COLO829 (cell line): ENCODE measurements at places on chromosomes 13 and 19.

DNA sequence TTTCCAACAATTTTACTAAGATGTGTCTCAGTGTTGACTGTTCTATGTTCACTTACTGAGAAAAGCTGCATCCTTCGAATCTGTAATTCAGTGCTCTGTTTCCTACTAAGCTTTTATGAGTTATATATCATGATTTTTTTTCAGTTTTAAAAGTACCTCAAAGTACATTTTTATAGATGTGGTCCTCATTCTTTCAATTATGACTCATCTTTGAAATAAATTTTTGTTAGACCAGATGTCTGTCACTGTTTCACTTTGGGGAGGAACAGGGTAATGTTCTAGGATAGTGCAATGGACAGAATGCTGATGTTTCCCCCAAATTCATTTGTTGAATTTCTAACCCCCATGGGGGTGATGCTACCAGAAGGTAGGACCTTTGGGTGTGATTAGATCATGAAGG lies 74.8 kb downstream of the NALCN start:
- no peak for DNase-seq

- DNase-seq = no peak
Observed at GRCh38 chr13:23670793-23671192, 100.6 kb downstream of the TNFRSF19 start.

GRCh38 chr13:75055296-75055695 lies 426.7 kb downstream of the TBC1D4 start:
- DNase-seq = no peak

DNA sequence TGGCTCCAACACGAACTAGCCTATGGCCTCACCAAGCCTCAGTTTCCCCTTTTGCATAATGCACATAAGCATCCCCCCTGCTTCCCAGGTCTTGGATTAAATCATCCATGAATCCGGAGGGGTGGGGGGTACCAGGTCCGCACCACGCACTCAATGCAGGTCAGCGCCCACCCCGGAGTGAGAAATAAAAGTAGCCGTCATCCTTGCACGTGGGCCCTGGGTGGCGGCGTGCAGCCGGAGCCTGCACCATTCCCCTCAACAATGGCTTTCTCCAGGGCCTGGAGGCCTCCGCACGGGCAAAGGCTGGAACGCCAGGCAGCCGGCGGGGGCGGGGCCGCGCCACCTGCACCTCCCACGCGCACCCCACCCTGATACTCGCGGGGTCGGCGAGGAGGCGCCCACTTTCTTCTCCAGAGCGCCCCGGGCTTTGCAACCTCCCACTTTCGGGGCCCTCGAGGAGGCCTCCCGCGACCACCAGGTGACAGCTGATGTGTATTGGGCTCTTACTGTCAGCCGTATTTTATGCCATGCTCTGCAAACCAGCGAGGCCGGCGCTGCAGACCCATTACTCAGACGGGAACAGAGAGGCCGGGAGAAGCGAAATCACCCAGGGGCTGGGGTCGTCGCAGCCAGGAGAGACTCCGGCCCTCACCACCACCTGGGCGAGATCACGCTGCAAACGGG lies 767 bp upstream of the GADD45B start:
- DNase-seq = no peak

DNA sequence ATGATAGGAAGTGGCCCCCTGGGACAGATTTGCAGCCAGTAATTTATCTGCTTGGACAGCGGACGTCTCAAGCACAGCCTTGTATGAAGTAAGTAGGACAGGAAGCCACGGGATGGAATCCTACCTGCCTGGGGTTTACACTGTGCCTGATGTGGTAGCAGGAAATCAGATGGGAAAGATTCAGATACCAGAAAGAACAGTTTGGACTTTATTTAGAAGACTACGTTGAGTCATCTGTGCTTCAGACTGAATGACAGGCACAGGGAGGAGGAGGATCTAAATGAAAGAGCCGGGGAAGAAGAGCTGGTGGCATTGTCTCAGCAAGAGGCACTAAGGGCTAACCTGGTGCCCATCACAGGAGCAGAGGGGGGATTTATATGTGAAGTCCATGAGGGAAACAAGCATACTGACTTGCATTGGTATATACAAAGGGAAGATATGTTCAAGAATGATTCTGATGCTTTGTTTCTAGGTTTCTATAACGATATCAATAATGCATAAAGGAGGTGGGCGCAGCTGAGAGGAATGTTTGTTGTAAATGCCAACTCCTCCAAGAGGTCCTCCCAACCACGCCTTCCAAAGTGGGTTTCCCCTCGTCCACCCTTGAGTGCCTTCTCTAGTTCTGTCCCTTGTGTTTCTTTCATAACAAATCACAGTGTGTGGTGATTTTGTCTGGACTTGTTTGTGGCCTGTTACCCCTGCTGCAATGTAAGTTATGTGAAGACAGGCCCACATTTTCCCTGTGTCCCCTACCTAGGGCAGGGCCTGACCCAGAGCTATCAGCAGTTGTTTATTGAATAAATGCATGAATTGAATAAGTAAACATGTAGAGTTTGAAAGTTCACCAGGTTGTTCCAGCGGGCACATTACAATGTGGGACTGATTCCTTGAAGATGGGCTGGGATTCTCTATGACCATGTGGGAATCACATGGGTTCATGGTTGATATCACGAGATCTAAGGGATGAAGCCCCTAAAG lies 328.4 kb downstream of the SLC7A1 start:
- no peak for DNase-seq

DNA sequence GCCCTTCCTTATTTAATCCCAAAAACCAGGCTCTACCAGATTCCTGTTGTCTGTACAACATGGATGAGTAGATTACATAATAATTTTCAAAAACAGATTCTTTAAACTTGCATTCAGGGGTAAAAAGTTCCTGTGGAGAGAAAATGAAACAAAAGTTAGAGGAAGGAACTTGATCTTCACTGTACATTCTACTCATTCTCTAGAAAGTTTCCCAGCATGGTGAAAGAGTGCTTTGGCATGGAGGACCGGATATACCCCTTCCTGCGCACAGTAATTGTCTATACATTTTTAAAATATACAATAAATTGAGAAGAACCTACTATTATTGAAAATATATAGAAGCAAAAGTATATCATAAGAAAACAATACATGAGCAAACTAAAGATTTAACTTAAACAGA lies 274.2 kb downstream of the ITGBL1 start:
- DNase-seq = no peak

- DNase-seq = no peak
Observed at GRCh38 chr13:80374901-80375300, 34.0 kb upstream of the SPRY2 start.

GRCh38 chr19:51094696-51095279 lies 12.1 kb upstream of the KLK14 start:
- peak; percentile 29 for DNase-seq

GRCh38 chr13:31094331-31095015 lies 67.2 kb downstream of the HSPH1 start:
- no peak for DNase-seq

GRCh38 chr19:5317321-5317720 lies 23.3 kb downstream of the PTPRS start:
- DNase-seq = no peak

- peak; percentile 2 for DNase-seq
Observed at GRCh38 chr13:75180805-75181455, 301.0 kb downstream of the TBC1D4 start.

- DNase-seq = no peak
Observed at GRCh38 chr19:48461651-48461981, 6.2 kb downstream of the KCNJ14 start.

GRCh38 chr19:50498219-50499056 lies 12.6 kb downstream of the JOSD2 start:
- DNase-seq = no peak

DNA sequence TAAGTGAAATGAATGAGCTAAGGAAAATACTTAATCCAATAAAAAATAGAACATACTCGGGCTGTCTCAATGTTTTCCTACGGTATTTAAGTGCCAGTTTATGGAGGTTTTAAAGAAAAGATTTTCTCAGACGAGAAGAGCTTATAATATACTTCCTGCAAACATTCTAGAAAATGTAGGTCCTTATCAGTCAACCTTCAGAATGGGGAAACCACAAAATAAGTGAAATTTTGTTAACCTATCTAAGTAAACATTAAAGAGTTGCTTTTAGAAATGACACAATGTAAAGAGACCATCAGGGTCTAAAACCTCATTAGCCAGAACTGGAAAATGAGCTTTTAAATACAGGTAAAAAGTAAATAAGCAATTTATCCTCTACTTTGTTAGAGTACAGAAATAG lies 12.1 kb downstream of the MIR17HG start:
- no peak for DNase-seq

DNA sequence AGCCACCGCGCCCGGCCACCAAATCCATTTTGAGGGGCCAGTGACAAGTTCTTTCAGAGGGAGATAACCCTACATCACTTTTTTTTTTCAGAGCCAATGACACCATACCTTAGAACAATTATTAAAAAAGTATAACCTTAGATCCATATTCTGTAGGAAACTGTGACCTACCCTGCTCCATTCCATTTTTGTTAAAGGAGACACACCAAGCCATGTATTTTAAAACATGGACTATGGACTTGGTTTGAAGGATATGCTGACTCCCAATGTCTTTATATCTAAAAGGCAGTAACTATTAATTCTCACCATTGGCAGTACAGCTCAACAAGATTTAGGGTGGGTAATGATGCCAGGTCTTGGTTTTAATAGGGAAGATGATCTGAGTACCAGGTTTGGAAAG lies 1.1 kb downstream of the GSK3A start:
- no peak for DNase-seq

GRCh38 chr19:14459703-14460102 lies 15.5 kb downstream of the PTGER1 start:
- no peak for DNase-seq

DNA sequence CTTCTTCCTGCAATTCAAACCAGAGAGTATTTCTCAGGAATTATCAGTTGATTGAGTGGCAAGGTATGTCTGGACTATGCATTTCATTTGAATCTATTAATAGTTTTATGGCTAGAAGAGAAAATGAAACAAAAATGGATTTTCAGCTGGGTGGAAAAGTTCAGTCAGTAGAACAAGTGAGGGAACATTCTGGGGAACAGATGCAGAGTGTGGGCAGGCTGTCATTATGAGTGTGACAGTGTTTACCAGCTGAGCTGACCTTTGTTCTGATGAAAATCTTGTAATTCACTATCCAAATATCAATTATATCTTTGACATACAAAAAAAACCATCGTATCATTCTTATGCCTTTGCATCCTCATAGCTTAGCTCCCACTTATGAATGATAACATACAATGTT lies 2.6 kb upstream of the CLC start:
- no peak for DNase-seq

DNA sequence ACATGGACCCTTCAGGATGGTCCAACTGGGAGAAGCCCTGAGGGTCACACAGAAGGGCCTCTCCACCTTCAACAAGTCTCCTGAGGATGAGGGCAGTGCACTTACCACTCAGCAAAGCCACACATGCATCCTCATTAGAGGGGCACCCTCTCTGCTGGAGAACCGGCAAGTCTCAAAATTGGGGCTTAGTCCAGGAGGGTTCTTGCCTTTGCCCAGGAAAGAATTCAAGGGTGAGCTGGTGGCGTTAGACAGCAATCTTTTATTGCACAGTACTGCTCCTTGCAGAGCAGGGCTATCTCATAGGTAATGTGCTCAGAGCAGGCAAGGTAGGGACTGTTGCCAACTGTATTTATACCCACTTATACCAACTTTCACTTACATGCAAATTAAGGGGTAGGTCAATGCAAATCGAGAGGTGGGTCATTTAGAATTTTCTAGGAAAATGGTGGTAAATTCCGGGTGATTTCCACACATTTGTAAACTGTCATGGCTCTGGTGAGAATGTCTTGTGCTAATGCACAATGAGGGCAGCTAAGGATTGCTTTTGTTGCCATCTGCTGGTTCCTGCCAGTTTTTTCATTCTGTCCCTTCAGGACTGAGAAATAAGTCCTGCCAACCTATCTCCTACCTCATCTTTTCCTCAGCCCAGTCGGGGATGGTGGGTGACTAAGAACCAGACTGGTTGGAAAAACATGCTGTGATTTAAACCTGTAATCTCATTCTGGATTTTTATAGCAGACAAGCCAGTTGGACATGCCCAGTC lies 27.8 kb upstream of the IGSF23 start:
- DNase-seq = no peak

- no peak for DNase-seq
Observed at GRCh38 chr13:91627952-91628739, 229.7 kb downstream of the GPC5 start.

- no peak for DNase-seq
Observed at GRCh38 chr13:33868343-33868994, 50.5 kb downstream of the RFC3 start.

DNA sequence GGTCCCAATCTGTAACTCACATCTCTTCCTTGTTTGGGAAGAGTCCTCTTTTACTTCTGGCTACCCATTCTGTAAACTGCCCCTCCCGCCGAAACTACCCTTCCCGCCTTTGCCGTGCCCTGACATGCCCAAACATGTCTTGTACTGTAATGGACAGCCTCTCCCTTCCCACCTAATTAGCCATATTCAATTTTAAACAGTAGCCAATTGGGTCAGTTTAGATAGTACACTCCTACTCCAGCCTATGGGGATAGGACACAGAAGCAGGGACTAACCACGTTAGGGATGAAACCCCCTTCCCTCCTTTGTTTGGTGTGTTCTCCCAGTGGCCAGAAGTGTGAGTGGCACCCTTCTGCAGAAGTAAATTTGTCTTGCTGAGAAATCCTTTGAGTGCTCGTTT lies 34.2 kb downstream of the SACS start:
- no peak for DNase-seq

- no peak for DNase-seq
Observed at GRCh38 chr13:112889351-112890290, 79.4 kb upstream of the MCF2L start.

- DNase-seq = peak; percentile 99
Observed at GRCh38 chr19:7629347-7630054, at the start of the genes PET100 and XAB2. Gene PET100 (plus strand): TSS chr19:7629793. CDS start chr19:7629834, 41 bp downstream. Gene XAB2 (minus strand): TSS chr19:7629545. CDS start chr19:7629527, 18 bp downstream.

- no peak for DNase-seq
Observed at GRCh38 chr19:33132425-33132824, 511 bp downstream of the WDR88 start.

GRCh38 chr19:29714371-29714952 lies 599 bp downstream of the C19orf12 start:
- no peak for DNase-seq

- DNase-seq = no peak
Observed at GRCh38 chr13:83503424-83503823, 378.9 kb downstream of the SLITRK1 start.

GRCh38 chr19:5984600-5984999 lies 6.7 kb upstream of the RANBP3 start:
- no peak for DNase-seq

GRCh38 chr19:377801-378581 lies 31.0 kb downstream of the C2CD4C start:
- DNase-seq = no peak

GRCh38 chr13:40016953-40017660 lies 361.6 kb downstream of the COG6 start:
- DNase-seq = no peak

DNA sequence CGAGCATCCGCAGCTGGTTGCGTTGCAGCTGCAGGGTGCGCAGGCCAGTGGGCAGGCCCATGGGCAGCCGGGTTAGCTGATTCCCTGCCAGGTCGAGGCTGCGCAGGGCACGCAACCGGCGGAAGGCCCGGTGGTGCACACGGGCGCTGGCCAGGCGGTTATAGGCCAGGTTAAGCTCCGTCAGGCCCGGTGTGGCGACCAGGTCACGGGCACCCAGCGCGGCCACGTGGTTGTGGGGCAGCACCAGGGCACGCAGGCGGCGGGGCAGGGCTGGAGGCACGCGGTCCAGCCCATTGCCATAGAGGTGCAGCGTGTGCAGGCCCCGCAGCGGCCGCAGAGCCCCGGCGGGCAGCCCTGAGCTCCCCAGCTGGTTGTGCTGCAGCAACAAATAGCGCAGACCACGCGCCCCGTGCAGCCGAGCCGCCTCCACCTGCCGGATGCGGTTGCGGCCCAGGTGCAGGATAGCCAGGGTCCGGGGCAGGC lies 5.3 kb downstream of the PODNL1 start:
- no peak for DNase-seq

GRCh38 chr13:74625541-74625940 lies 491.3 kb upstream of the KLF12 start:
- DNase-seq = no peak
